Stimulated activated CD4-positive, alpha-beta T cell treated with anti-CD3 and anti-CD28 coated beads, Interleukin-2, amount 100 ng/mL, for 4 hours (primary cell): ENCODE measurements at places on chromosomes 2 and 18.
A peak's percentile ranks its signal among the peaks of the same experiment; 100 is the strongest.

DNA sequence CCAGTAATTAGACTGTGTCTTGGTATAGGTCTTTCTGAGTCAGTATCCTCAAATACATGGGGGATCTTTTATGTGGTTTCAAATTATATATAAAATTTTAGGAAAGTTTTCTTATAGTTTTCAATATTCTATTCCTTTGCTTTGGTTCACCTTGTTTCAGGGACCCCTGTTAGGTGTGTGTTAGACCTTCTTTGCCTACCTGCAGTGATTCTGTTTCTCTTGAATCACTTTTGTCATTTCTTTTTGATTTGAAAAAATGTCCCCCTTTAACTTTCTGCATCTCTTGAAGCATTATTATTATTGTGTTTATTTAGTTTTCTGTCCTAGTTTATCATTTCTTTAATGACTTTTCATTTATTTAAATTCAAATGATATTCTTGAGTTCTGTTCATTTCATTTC is 98.7 kb downstream of the FHOD3 start:
- DNase-seq, result no peak

DNA sequence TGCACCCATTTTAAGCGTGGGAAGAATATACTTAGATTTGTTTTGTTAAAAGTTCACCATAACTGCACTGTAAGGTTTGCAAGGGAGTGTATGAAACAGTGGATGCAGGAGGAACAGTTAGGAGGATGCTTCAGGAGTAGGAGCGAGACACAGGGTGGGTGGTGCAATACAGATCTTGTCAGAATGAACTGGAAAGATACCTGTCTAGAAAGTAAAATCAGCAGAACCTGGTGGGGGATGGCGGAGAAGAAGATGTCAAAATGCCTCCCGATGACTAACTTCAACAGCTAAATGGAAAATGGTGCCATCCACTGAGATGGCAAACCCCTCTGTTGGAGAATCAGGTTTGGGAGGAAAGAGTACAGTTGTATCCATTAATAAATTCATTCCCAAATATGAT is 18.2 kb downstream of the LANCL1 start:
- DNase-seq, result no peak

DNA sequence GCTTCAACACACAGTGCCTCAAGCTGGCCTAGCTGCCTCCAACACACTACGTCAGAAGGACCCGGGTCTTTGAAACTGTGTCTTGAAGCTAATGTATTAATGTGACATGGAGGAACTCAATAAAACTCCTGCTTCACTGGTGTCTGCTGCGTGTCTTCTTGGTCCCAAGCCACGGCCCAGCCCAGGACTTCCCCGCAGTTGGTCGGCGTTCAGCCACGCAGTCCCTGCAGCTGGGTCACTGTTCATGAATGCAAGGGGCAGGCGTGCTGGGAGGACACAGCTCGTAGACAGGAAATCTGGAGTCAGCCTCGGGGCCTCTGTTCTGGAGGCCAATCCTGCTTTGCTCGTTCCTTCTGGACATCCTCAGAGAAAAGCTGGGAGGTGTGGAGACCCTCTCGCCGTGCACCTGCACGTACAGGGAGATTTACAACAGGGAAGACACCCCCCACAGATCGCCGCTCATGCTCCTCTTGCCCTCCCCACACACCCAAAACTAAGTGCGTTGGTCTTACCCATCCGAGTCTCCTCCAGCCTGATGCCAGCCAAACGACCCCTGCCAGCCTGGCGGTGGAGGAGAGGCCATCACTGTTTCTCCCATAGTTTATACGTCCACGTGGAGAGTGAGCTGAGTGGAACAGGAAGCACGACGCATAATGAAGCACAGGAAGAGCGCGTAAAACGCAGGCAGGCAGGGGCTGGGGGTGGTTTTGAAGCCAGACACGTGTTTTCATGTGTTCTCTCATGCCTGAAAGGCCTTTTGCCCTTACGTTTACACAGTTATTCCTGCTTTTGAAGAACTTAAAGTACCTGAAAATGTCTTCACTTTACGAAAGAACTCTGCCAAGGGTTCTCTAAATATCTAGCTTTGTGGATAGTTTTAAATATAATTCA is 39.7 kb downstream of the ADI1 start:
- no peak for DNase-seq

GRCh38 chr2:198157314-198157713 is 352.9 kb downstream of the PLCL1 start:
- no peak for DNase-seq

GRCh38 chr2:160368988-160369930 is 124.3 kb downstream of the RBMS1 start:
- no peak for DNase-seq

- no peak for DNase-seq
Observed at GRCh38 chr2:197200051-197200761, 110.4 kb downstream of the ANKRD44 start.

- DNase-seq, result no peak
Observed at GRCh38 chr2:126536605-126537200, 119.3 kb upstream of the GYPC start.

GRCh38 chr2:99819766-99820165 is 322.6 kb downstream of the AFF3 start:
- no peak for DNase-seq

DNA sequence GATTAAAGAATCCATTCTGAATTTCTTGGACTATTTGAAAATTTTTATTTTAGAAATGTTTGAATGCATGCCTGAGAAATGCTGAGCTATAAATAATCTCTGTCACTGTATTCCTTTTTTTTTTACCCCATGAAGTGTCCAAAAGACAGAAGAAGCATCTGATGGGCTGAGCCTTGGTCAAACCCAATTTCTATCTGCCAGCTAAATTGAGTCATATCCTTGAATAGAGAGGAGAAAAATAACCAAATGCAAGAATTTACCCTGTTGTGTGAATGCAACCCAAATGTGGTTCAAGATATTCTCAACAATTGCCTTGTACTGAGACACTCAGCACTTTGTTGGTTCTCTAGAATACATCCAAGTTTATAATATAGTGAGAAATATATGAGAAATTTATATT is 223.5 kb downstream of the UBE2E3 start:
- no peak for DNase-seq

DNA sequence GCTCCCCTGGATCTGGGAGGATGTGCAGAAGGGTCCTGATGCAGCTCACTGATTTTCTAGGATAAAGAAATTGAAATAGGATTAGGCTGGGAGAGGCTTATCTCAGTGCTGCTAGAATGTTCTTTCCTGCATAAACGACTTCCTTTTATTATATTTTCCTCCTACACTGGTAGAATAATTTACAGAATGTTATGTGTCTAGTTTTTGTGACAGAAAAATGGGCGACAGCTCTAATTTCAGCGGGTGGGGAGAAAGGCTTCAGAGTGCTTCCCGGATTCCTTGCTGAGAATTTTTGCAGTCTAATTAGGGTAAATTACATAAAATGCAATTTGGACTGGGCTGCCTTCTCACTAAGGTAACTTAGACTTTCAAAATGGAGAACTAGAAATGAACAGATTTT is 66.2 kb downstream of the SKA1 start:
- DNase-seq, result no peak

GRCh38 chr2:12168791-12169388 is 422.5 kb downstream of the LPIN1 start:
- DNase-seq, result no peak

- DNase-seq, result no peak
Observed at GRCh38 chr2:142165790-142166189, 35.0 kb upstream of the LRP1B start.

GRCh38 chr2:142174176-142174575 is 43.4 kb upstream of the LRP1B start:
- no peak for DNase-seq

DNA sequence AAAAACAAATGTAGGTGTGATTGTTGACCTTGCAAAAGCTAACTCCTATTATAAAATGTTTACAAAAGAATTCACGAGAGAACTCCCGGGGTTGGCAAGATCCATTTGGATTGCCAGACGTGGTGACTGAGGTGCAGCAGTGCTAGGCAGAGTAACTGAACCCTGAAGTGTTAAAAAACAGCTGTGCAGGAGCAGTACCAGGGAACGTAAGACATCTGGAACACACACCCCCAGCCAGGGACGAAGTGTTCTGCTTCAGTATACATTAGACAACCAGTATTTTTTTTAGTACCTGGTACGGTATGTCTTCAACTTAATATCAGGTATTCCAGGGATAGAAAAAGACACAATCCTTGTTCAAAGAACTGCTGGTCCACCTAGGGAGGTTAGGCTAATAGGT is 272.1 kb upstream of the EPAS1 start:
- no peak for DNase-seq

GRCh38 chr2:70988151-70988550 is 6.5 kb downstream of the TEX261 start:
- DNase-seq, result no peak

DNA sequence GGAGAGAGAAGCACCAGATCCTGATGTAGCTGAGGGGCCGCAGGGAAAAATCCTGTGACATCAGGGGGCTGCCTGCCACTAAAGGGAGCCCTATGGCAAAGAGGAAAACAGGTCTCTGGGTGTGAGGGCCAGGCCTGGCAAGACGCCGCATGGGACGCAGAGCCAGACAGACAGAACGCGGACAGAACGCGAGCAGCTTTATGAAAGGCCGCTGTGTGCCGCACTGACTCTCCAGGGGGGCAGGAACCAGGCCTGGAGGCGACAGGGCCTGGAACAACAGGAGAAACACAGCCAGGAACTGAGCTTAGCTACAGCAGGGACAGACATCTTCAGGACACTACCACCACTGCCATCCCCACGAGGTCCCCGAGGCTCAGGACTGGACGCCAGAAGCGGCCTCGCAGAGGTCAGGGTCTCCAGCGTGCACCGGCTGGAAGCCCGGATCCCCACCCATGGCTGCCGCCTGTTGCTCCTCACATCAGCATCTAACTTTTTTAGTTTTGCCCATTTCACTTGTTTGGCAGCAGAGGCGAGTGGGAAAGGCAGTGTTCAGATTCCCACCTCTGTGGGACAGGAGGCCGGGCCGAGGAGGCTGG is 131.6 kb downstream of the VAPA start:
- no peak for DNase-seq

- DNase-seq, result no peak
Observed at GRCh38 chr2:1631292-1632001, 112.9 kb downstream of the PXDN start.

DNA sequence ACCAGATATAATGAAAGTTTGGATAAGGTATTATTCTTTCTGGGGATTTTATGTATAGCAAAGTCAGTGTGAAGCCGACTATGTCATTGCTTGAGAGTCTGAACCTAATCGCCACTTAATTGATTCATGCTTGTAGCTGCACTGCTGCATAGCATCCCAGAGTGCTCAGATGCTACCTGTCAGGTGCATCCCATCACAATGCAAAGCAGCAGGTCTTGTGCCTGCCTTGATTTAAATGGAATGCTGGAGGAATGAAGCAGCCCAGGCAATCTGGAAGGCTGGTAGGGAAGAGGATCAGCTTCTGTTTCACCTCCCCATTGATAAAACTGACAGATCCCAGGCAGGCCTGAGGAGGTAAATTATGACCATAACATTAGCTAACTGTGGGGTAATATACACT is 40.4 kb upstream of the ATIC start:
- DNase-seq, result no peak

DNA sequence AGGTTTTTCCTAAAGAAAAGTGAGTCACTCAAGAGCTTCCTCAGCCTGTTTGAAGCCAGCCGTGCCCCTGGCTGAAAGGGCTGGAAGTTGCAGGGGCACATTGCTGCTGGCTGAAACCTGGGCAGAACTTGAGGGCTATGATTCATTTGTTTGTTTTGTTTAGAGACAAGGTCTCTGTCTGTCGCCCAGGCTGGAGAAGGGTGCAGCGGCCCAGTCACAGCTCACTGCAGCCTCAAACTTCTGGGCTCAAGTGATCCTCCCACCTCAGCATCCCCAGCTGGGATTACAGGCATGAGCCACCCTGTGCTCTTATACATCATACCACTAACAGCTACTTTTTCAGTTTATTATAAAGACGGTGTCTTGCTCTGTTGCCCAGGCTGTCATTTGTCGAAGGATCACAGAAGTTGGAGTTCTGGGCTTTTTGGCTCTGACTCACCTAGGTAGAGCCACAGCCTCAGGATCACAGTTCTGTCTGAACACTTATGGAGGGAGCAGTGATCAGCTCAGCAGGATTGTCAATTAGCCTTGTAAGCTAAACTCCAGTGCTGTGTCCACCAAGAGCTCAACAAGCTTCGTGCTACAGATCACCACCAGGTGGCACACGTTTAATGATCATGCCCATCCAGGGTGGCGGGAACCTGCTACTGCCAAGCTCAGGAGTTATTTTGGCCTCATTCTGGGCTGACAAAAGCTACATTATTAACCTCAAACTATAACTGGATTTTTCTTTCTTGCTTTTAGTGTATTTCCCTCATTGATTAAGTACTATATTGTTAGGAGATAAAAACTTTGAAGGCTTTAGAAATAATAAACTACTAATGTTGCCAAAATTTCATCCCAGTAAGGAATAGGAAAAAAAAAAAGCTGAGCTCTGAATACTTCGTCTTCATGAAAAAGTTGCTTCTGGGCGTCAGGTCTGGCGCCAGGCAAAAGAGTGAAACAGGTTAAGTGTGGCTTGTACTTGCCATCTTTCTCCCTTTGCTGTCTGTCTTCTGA is 57.9 kb downstream of the ARHGEF33 start:
- peak; percentile 32 for DNase-seq

DNA sequence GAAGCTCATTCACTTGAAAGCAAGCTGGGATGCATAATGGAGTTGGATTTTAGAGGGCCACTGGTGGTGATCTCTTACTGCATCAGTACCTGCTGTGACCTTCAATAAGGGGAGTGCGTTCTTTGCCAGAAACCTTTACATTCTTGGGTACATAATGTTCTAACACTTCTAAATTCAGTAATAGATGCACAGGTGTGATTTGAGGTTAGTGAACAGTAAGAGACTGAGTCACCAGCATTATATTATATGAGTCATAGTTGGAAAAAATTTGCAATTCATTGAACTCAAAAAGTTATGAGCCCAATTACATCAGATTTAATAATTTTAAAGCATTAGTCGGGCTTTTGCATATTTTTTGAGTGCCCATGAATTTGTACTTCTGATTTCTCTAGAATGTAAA is 803.3 kb downstream of the ADCYAP1 start:
- DNase-seq, result no peak

DNA sequence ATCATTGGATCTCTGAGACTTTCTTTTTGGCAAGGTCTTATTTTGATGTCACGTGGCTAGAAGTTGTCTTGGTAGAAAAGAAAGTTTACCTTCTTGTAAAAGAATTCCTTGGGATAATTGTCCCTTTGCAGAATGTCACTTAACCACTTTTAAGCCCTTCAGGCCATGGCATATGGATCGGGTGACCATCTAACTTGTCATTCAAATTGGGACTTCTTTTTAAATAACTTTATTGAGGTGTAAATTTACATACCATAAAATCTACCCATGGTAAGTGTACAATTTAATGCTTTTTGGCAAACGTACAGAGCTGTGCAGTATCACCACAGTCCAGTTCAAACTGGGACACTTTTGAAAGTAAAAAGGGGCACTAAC is 24.6 kb downstream of the ARMC9 start:
- no peak for DNase-seq

GRCh38 chr2:111710085-111710484 is 173.9 kb downstream of the ANAPC1 start:
- DNase-seq, result no peak

DNA sequence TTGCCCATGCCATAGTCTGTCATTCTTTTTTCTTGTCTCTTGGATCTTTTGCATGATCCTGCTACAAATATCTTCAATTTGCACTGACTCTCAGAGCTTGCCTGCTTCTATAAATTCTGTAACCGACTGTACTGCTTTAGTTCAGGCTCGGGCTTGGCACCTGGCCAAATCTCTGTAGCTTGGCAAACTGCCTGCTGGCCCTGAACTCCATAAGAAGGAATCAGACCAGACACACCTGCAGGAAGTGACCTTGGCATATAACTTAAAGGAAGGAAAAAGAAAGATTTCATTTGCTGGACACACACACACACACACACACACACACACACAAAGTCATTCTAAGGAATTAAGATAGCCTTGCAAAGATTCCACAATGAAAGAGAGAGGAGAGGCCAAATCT is 291.2 kb upstream of the DDX18 start:
- no peak for DNase-seq
